ENCODE measurements at places on chromosomes 3 and 15.

DNA sequence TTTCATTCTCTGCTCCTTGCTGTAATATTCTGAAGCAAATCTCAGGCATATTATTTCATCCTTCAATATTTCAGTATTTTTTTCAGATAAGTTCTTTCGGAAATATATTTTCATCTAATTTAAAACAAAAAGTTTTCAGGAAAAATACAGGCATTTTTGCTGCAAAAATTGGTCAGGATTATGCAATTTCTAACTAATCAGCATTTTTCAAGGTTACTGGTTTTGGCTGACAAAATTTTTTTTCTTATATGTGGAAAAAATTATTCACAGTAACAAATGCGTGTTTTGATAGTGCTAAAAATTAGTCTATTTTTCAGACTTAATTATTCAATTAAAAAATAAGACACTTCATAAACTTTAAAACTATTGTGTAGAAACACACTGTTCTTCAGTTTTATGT is 31.4 kb downstream of the FNDC3B start:
- DNase-seq: no peak

DNA sequence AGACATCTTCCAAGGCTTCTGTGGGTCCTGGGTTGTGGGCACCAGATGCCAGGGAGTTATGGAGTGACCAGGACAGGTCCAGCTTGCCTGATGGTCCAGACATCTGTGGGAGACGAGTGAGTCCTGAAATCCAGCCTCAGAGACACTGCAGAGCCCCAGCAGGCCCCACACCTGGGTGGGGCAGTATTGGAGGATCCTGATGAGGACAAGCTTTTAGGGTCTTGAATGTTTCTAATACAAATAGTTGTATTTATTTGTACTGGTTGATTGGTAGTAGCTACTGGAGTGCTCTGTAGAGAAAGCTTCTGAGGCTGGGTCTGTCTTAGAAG is 67.5 kb upstream of the PRR23C start:
- DNase-seq: no peak

DNA sequence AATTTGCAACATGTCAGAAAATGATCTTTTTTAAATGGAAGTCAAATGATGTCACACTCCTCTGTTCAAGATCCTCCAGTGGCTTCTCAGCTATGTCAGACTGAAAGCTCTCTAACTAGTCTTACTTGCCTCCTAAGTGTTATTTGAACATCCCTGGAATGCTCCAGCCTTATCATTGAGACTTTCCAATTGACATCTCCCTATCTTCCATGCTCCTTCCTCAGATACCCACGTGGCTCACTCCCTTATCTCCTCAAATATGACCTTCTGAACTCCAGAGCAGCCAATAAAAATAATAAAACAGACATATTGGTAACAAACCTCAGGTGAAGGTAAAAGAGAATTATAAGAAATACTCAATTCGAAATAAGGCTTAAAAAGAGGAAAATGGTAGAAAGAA is 25.5 kb upstream of the AADAC start:
- DNase-seq: no peak

DNA sequence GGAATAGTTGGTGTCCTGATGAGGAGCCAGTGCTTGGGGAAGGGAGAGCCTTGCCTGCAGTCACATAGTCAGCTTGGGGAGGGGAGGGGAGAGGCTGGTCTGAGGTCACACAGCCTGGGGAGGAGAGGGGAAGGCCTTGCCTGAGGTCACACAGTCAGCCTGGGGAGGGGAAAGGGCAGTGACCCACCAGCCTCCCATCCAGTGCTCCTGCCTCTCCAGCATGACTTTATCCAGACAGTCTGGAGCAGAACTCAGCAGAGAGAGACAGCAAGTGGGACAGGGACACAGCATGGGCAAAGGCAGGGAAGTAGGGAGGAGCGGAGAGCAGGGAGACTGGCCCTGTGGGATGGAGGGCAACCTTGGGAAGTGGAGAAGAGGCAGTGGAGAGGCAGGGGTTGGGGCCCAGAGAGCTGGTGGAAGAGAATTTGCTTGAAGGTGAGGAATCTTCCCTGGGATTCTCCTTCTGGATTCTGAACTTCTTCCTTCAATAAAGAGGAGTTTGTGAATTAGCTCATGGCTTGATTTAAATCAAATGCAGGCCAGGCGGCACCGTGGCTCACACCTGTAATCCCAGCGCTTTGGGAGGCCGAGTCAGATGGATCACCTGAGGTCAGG is 64.5 kb downstream of the CORO2B start:
- DNase-seq: no peak

DNA sequence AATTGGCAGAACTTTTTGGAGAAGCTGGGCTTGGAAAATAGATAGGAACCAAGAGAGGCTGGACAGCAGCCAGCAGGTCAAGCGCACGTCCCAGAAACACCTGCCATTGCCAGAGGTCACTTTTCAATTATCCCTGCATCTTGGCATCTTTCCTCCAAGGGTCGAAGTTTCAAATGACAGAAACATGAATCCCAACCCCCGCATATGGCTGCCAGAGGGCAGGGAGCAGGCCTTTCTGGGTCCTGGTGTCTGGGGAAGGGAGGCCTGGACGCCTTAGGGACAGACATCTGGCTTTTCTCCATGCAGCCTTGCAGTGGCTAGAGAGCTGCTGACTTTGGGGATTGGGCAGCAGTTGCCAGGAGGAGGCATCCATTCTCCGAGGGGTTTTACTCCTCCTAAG is 164.5 kb upstream of the TPM1 start:
- DNase-seq: no peak

DNA sequence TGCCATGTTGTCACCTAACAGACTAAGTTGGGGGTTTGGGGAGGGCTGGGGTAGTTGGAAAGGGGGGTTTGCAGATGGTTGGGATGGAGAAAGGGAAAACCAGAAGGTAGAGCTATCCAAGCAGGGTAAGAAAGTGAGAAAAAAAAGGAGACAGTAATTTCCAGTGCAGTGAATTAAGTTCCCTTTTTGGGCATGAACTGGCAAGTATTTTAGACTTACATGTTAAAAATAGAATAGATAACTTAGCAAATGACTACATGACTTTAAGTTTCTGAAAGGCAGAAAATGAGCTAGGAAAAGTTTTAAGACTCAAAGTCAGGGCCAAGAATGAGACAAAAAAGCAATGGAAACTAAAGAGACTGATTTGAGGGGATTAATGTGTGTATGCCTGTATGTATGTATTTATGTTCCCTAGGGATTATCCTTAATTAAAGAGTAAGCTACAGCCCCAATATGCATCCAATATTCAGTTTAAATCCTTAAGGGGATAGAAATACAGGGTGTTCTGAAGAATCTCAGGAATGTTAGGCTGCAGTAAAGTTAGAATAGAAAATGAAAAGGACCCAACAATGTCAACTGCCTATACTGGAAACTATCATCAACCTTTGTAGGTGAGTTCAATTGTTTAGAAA is 285.2 kb upstream of the MME start:
- no peak for DNase-seq

DNA sequence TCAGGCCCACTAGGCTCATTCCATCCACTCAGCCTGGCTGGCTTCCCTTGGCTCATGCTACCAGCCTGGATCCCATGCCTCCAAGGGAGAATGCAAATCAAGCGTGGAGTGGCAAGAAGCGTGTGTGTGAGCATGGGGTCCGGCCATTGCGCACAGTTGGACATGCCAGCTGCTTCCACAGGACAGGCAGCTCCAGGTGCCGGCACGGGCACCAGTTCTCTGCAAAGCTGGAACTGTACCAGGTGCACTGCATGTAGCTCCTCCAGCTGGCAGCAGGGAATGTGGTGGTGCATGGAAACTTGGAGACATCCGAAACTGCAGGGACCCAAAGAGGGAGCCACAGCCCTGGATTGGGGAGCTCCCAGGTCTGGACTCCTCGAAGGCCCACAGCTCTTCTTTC is 449.8 kb downstream of the EPHA6 start:
- no peak for DNase-seq

DNA sequence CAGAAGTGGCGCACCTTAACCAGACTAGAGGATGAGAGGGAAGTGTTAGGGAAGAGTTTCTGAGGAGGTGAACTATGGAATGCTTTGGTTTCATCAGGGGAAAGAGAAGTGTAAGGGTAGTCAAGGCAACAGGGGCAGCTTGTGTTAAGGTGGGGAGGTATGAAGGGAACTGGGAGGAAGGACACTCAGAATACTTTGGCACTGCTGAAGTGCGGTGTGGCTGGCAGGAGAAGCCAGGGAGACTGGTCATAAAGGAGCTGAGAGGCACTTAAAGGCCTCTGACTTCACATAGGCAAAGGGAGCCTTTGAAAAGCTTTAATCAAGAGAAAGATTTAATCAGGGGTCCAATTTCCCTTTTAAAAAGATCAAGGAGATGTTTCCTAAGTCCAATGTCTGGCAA is 129.0 kb downstream of the ERC2 start:
- DNase-seq: no peak

- no peak for DNase-seq
Observed at GRCh38 chr3:160170409-160171370, 54.5 kb upstream of the C3orf80 start.

- DNase-seq: no peak
Observed at GRCh38 chr3:57729334-57730045, 26.6 kb upstream of the SLMAP start.

DNA sequence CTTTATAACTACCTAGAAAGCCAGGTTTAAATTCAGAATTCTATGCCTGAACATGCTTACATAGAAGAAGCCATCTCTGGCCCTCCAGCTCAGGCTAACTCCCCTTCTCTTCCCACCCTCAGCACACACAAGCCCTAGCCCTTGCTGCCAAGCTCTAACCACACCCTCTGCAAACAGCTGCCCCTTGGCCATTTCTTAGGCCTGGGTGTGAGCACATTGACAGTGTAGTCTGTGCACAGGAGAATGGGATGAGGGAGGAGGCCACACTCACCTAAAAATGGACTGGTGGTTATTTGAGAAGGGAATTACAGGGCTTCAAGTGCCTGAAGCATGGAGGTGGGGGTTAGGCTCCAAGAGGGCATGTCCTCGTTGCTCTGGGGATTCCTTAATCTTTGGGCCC is 42.3 kb upstream of the SLC25A36 start:
- no peak for DNase-seq

DNA sequence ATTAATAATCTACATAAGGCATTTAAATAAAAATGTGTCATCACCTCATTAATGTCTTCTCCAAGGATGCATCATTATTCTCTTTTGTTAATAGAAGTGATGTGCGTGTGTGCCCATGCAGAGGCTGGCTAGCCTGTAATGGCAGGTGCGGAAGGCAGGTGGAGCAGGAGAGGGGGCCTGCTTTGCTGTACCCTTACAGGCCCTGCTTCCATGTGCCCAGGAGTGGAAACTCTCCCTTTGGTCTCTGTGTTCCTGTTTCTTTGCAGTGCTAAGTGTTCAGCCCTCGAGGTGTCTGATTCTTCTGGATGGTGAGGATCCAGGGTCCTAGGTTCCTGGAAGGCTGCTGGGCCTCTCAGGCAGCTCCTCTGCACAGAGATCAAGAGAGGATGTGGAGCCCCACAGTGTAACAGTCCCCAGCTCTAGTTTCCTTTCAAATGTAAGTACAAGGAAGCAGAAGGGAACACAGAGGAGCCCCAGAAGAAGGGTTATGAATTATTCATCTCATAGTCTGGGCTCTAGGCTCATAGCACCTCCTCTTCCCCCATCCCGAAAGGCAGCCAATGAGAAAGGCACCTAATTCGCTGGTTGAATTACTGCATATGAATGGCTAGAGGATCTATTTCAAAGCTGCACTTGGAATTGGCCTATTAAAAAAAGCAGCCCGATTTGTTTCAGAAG is 39.2 kb upstream of the AGBL1 start:
- no peak for DNase-seq

DNA sequence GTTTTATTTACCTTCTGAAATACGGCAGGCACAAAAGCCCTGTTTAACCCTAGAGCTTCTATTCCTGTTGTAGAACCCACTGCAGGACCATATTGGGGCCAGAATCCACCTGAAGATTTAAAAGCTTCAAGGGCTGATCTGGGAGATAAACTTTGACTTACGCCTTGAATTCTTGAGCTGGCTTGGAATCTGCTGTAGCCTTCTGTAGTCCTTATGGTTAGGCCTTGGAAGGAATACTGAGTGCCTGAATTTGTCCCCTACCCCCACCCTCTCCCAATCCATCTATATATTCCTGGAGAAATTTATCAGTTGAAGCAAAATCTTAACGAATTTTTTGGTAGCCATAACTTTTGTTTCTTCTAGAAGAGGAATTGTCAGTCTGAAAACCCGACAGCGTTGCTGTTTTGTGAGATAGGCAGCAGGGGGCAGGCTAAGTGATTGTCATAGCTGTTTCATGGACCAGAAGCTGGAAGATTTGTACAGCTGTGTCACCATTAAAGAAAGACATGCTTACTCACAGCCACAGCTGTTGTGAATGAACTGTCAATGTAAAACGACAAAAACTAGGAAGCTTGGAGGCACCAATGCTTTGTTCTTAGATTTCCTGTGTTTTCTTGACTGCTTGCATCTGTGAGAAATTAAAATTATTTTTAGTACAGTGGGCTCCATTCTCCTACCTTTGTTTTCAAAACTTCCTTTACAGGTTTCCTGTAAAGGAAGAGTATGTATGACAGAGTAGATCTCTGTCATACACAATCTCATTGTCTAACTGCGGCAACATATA is 12.8 kb downstream of the LXN start:
- DNase-seq: peak; percentile 23

- DNase-seq: no peak
Observed at GRCh38 chr3:174951034-174951433, 91.9 kb downstream of the NAALADL2 start.

DNA sequence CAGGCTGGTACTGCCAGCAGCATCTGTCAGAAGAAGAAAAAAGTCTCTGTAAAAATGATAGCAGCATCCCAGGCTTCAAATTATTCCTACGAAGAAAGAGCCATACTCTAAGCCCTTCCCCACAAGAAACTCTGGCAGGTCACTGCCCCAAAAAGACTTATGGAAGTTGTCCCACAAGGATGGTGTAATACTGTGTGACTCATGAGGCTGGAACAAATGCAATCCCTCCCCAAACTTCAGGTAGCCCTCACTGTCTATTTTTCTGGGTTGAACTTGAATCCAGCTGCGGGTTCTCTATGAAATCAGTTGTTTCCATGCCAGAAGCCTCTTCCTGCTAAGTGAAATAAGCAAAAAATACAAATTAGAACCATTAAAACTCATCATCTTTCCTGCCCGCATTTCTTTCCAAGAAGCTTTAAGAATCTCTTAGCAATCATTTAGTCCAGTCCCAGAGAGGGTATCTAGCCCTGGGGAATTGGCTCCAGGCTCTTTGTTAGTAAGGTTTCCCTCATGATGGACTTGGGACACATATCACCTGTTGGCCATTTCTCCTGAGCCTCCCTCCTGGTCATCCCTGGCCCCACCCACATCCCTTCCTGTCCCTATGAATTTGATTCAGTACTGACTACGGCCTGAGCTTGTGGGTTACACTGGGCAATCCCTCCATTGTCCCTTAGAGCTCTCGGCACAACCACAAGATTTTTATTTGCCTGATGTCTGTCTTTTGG is 51.7 kb downstream of the FAM174B start:
- no peak for DNase-seq

DNA sequence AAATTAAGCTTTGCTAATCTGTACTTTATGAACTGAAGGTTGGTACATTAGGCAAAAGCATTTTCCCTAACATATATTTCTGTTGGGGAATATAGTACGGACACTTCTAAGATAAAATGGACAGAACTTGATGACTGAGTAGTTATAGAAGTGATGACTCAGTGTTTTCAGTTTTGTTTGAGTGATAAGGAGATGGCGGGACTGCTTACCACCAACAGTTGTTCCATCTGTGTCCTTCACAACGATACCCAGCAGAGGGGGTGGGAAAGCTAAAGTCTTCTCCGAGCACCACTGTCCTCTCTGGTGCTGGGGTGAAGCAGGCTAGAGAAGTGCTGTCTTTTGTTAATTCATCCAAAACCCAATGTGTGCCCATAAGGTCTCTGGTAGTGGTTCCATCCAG is 195.8 kb downstream of the CD47 start:
- DNase-seq: no peak

Data from stimulated activated CD8-positive, alpha-beta memory T cell treated with anti-CD3 and anti-CD28 coated beads, Interleukin-4, amount 100 ng/mL, for 24 hours (primary cell).